Activated naive CD4-positive, alpha-beta T cell treated with anti-CD3 and anti-CD28 coated beads, Interleukin-2, amount 50 U/mL, for 16 hours (primary cell): ENCODE measurements at places on chromosomes 6 and 20.
A peak's percentile ranks its signal among the peaks of the same experiment; 100 is the strongest.

DNA sequence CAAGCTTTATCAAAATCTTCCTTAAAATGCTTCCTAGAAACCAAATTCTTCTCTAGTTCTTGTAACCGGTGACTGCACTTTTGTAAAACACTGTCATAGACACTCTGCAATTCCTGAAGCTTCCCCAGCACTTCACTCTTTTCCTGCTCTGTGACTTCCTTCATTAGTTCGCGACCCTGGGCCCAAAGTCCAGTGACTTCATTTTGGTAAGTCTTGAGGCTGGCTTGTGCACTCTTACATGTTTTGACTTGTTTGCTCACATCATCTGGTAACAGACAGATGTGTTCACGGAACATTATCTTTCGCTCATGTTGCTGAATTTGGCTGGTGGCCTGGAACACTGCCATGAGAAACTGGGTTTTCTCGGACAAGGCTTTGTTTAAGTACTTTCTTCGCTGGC is 306.2 kb downstream of the SYNE1 start:
- DNase-seq: no peak

GRCh38 chr20:32819992-32820697 is 391 bp downstream of the MAPRE1 start:
- DNase-seq: peak; percentile 90

DNA sequence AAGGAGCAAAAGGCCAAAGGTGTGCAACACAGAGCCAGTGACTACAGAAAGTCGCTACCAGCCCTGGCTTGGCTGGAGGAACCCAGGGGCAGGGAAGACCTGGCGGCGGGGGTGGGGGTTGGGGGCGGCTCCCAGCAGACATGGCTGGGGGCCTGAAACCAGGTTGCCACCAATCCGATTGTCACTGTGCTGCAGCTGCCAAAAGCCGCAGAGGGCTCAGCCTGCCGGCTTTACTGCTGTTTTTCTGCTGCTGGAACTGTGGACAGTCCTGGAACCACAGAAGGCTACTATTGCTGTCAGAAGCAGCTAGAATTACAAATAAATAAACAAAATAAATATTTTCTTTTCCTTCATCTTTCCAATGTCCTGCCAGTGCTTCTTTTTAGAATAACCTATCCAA is 25.7 kb upstream of the OGFRL1 start:
- DNase-seq: no peak

DNA sequence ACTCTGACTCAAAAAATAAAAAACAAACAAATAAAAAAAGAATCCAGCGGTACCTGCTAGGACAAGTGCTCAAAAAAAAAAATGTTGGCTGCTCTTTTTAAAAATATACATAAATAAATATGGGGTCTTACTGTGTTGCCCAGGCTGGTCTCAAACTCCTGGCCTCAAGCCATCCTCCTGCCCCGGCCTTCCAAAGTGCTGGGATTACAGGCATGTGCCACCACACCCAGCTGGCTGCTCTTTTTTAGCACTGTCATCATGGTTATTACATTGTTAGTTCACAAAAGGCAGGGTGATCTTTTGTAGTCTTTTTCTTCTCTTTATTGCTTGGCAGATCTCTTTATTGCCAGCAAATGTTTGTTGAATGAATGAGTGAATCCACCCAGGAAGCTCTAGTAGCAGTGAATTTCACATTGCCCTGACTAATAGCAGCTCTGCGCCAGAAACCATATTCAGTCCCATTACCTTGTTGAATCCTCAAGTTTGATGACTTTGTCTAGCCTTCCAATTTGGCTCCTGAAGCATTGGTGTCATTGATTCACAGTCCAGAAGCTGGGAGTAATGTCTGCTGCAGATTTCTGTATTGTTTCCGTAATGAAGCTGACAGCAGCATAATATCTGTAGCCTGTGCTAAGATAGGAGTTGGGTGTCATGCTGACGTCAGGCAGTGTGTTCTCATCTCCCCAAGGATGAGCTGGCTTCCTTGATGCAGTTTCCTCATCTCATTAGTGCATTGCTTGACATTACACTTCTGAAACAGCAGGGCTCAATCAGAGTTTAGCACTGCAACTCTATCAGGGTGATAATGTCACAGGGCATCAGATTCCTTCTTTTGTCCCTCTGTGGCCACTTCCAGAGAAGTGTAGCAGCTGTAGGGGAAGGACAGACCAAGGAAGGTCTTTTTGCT is 84.9 kb upstream of the TGM3 start:
- no peak for DNase-seq

DNA sequence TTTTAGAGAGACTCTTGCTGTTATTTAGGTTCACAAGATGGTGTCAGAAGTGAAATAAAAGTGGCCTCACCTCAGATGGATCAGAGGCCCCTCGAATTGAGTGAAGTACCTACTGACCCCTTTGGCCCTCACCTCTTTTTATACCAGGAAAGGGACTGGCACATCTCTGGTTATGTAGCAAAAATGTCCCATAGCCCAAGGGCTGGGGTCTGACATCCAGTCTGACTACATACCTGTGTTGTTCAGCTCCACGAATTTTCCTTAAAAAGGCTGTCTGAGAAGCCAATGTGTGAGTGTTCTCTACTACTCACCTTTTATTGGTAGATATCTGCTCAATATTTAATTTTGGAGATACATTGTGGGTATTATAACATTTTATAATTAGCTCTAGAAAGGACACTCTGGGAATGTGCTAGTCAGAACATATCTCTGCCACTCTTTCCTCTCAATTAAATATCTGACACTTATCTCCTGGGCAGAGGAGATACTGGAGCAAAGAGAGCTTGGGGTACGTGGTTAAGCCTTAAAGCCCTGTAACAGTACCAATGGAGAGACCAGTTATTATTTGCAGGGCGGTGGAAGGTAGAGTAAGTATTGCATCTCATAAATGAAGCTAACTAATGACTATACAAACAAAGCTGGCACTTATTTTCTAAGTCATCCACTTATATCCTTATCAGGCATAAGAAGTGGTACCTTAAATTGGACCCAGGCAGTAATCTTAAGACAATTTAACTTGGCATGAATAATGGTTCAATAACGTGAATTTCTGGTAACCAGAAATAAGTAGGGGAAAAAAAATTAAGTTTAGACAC is 20.0 kb upstream of the IL22RA2 start:
- DNase-seq: no peak

DNA sequence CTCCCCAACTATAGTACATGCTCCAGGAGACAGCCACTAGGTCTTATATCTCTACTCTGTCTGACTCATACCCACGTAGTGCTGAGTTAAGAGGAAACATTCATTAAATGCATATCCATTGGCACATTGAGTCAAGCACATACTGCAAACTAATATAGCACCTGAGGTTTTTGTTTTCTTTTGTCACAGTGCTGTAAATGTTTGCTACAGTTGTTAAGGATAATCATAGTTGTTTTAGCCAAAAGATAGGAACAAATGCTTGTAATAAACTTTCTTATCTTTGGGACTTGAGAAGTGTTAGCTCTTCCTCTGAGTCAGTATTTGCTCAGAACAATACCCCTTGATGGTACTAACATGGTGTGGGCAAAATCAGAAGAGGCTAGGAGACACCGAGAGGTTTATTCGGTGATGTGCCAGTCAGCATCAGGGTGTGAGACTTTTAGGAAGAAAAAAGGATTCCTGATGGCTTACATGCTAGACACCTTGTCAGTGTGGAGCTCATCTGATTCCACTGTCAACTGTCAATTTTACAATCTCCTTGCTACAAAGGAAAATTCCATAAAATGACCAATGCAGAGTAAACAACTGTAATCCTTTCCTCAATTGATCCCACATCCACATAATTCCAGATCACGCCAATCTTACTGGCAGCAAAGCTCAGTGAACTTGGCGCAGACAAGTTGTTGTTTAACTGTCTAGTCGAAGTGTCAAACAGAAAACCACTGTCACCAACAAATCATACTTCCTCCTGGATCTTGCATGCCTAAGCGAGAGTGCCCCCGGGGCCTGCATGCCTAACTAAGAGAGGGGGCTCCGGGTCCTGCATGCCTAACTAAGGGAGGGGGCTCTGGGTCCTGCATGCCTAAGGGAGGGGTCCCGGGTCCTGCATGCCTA is 36.1 kb downstream of the ELOVL2 start:
- no peak for DNase-seq

DNA sequence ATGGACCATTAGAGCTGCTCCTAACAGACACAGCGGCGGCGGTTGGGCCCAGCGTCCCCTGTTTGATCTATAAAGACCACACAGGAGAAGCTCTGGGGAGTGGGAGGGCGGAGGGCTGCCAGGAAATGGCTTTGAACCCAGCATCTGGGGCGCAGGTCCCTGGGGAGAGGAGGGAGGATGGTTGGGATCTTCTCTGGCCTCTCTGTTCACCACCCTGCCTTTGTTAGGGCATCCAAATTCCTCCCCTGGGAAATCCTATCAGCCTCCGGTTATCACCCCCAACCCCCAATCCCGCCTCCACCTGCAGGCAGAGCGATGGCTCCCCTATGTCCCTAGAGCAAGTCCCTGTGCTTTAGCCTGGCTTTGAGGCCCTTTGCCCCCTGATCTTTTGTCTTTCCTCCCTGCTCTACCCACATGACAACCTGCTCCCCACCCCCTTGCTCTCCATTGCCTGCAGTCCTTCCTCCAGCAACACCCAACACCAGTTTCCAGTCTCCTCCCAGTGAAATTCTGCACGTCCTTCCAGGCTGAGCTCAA is 7.1 kb downstream of the XKR7 start:
- DNase-seq: no peak

DNA sequence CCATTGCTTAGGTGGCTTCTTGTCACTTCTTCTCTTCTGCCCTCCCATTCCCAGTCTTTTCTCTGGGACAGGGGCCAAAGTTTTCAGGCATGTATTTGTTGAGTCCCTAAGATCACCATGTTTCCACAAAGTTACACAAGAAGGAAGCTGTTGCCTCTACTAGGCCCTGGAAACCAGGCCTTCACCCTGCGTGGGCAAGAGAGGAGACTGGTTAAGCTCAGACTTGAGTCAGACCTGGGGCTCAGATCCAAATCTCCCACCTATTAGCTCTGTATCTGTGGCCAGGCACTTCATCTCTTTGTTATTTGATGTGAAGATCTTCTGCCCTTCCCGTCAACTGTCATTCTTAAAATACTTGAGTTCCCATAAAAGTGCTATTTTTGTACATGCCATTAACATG is 154.6 kb downstream of the SASH1 start:
- DNase-seq: no peak

DNA sequence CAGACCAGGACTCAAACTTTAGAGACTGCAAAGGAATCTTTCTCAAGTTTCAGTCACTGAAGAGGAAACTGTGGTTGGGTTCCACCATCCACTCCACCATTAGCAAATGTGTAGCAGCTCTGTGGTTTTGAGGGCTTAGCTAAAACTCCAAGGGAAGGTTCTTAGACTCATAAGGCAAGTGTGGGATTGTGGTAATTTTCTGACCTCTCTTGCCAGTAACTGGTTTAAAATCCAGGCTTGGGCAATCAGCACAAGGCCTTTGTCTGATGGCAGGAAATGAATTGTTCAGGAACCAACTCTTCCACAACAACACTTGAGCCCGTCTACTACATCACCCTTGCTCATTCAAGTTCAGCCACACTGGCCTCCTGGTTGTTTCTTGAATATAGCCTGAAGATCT is 68.6 kb upstream of the FBXL4 start:
- no peak for DNase-seq

DNA sequence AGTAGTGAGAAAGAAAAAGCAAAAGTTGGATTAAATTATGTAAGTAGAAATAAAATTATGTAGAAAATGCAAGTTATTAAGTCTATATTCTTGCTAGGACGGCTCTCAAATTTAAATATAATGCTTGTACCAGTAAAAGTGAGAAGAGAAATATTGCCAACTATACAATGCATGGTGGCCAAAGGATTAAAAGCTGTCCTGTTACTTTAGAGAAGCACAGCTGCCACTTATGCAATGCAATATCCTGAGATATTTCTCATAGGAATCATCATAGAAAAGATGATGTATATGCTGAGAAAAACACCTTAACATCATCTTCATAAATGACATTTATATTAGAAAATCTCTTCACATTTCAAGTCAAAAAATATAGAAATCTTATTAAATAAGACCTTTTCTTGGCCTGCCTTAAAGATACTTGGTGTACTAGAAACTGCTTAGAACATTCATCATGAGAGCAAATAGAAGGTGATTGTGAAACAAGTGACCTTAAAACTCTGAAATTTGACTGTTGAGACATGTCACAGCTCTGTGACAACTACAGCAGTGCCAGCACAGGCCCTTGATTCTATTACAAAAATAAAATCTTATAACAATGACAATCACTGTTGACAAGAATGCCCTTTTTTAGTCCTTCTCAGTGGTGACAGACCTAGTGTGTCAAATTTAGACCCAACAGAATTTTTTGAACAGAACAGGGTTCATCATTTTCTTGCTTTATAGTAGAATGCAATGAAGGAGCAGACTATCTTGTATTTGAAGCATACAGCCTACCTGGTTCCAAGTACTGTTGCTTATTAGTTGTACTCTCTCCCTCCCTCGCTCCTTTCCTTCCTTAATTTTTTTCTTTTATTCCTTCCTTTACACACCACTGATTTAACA is 173.1 kb downstream of the CLVS2 start:
- DNase-seq: no peak

DNA sequence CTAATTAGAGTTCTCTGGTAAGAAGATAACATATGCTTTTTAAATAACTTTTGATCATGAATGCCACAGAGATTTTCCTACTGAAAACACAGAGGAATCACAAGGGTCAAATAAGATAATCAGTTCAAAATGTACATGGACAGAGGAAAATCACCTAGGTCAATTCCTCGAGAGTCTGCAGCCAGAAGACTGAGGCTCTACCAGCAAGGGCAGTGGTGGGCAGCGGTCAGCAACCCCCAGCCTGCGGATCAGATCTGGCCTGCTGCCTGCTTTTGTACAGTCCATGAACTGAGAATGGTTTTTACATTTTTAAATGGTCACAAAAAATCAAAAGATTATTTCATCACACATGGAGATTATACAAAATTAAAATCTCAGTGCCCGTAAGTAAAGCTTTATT is 79.0 kb downstream of the FYN start:
- DNase-seq: no peak

DNA sequence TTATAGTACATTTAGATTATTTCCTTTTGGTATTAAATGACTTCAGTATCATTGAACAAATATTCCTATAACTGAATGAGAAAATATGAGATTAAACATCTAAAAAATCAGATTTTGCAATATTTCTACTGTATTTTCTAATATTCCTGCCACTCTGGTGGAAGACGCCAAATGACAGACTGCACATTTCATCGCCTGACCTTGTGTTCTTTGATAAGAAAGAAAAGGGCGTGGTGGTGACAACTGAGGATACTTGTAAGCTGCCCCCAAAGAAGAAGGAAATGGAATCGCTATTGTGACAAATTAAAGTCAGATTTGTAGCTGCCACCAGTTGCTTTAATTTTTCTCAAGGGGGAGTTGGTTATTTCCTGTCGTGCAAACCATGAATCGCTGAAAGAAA is 131.3 kb downstream of the MTFR2 start:
- no peak for DNase-seq
